ENCODE measurements at places on chromosomes 3 and 15. TPM values are rescaled to one million over a fixed set of nuclear protein-coding genes. Genes with fewer than 3 reads are reported as not detected.

- no peak for DNase-seq
These were observed 226.6 kb downstream of the ADAMTS17 start for GRCh38 chr15:100115066-100115710.

DNA sequence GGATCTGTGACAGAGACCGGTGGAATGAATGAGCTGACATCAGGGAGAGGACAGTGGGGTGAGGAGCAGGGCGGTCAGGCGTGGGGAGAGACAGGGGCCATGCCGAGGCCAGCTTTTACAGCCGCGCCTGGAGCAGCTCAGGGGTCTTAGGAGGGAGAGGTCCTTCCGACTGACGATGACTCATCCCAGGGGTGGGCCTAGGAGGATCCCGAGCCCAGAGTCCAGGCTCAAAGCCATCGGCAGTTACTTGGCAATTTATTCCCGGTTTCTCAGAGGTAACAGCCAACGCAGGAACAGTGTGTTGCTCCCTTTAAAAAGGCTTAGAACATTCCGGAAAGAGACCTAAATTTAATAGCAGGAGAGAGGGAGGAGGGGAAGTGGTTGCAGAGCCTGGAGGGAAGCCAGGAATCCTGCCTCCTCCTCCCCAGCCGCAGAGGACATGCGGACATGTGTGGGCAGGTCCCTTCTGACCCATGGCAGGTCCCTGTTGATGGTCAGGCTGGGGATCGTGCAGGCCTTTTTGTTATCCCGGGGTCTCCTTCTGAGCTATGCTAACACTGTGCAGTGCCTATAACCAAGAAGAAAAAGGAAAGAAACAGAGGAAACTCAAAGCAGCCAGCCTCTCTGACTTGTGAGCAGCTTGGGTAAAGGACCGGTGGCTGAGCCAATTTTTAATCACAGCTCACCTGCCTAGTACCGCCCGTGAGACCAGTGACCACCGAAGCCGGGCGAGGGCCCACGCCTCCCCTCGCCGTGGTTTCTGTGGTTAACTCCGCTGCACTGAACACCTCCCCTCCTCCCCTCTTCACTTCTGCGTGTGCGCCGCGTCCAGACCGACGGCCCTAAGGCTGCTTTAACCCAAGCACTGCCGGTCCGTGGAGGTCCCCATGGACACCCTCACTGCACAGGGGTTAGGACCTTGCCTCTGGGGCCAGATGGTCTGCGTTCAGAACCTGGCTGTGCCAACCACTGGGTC is 392.4 kb upstream of the PROK2 start:
- DNase-seq: peak; percentile 44

DNA sequence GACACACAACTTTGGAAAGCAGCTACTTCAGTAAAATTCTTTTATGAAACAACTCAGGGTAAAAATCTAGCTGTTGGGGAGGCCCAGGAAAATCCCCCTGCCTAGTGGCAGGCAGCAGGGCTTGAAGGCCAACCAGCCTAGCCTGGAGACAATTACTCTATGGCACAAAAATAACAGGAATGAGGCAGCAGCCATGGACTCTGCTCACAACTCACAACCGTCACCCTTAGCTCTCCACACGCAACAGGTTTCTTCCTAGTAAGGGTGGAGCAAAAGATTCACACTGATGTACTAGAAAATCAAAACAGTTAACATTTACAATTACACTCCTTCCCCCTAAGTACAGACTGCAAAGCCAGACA is 530 bp upstream of the FBXL22 start:
- no peak for DNase-seq

DNA sequence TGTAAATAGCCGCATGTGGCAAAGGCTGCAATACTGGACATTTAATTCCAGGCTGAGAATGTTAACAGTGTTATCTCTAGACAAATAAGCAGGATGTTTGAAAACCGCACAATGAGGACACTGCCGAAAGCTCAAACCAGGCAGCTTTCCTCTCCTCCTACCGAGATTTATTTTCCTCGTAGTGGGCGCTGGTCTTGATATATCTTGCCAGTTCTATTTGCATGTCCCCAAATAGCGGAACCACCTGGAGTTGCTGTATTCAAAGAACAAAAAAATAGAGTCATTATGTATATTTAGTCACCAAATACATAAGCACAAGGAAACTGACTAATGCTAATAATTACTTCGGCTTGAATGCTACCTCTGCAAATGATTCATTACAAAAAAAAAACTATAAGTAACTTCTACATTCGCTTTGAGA is 46.5 kb downstream of the CYFIP1 start:
- DNase-seq: no peak

Gene ITPKA
- polyA plus RNA-seq: 0.64 TPM

Gene AADACL2
- not detected for polyA plus RNA-seq

GRCh38 chr3:189232790-189233189 is 61.0 kb downstream of the TPRG1 start:
- no peak for DNase-seq

Gene TOPBP1
- polyA plus RNA-seq: 44.3 TPM

GRCh38 chr3:24048843-24049242 is 103.8 kb downstream of the NR1D2 start:
- DNase-seq: no peak

DNA sequence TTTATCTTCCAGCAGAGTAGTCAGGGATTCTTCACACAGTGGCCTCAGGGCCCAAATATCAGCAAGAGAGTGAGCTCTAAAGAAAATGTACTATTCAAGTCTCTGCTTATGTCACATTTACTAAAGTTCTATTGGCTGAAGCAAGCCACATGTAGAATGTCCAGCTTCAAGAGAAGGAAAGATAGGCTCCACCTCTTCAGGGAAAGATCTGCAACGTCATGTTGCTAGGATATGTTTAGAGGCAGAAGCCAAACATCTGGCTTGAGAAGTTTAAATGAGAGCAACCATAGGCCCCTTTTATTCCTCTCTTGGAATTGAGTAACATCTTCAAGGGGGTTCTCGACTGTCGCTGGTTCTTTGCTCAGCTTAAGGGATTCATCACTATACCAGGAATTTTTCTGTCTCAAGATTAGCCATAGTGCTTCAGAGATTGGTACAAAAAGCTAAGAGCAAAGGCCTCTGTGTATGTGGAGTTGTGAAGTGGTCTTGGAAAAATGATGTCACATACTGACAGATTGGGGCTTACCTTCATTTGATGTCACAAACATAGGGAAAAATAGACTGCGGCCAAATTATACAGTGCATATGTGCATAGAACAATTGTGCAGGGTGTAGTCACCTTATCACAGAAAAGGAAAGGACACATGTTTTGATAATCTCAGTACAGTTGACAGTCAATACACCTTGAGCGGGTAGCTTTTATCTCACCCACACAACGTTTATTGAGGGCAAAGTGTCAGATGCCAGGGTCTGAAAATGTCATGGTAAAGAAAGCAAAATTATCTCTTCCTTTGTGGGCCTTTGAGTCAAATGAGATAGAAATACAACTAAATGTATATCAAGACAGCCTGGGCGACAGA is 11.3 kb upstream of the THRB start:
- no peak for DNase-seq

- DNase-seq: no peak
These were observed 131.0 kb downstream of the PDZRN3 start for GRCh38 chr3:73493543-73494308.

DNA sequence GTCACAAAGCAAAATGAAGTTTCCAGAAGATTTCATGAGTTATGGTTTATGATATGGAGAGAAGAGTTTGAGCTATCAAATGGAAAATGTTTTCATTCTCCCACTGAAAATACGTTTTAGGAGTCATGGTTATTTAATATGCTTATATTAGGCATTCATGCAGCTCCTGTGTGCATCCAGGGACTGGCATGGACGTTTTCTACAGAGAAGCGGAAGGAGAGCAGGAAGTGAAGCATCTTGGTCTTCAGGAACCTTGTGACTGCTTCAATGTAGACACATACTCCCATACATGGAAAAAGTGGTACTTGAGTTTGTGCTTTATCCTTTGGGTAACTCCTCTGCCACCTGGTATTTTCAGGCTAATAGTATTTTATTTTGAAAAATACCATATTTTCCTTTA is 43.3 kb upstream of the TOP2B start:
- DNase-seq: no peak

Gene RAB6B
- polyA plus RNA-seq: 17.0 TPM

- DNase-seq: no peak
These were observed 55.1 kb downstream of the NGLY1 start for GRCh38 chr3:25728101-25728500.

- DNase-seq: no peak
These were observed 3.9 kb downstream of the KATNBL1 start for GRCh38 chr15:34206011-34206410.

Gene CCRL2
- 0.90 TPM for polyA plus RNA-seq

- no peak for DNase-seq
These were observed 4.3 kb upstream of the EIF3J start for GRCh38 chr15:44532689-44533088.

Gene UROC1
- polyA plus RNA-seq: 0.22 TPM

DNA sequence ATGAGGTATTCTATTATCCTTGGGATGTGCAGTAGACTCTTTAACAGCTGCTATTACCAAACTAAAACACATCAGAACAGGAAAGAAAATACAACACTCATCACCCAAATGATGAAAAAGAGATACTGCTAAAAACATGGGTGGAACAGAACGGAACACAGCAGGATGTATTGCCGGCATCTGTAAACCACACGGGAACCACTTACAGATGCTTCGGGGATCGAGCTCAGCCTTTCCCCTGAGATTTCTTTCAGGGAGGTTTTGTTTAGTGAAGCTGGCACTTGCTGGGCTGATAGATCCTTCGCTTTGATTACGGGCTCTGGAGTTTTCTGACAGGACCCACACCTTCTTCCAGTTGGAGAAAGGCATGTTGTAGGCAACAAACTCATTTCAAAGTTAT is 182.3 kb upstream of the FAM3D start:
- no peak for DNase-seq

Gene SLC22A13
- polyA plus RNA-seq: 3.8 TPM

GRCh38 chr3:58383904-58384303 is 49.7 kb downstream of the PDHB start:
- DNase-seq: no peak

GRCh38 chr15:65612949-65613744 is 2.2 kb upstream of the INTS14 start:
- no peak for DNase-seq

DNA sequence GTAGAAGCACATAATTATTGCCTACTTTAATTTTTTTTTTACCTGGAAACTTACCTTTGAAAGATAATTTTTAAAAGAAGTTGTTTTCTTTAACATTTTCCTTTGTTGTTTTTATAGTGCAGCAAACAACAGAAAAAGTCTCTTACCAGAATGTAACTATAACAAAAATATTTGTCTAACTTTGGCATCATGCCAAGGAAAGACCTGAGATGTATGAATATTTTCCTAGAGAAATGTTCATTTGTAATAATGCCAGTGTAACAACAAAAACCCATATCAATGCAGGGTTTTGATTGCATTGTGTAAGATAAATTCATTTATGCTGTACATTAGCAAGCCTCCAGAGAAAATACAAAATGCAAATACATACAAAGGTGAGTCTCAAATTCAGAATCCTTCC is 775.7 kb downstream of the SI start:
- no peak for DNase-seq

DNA sequence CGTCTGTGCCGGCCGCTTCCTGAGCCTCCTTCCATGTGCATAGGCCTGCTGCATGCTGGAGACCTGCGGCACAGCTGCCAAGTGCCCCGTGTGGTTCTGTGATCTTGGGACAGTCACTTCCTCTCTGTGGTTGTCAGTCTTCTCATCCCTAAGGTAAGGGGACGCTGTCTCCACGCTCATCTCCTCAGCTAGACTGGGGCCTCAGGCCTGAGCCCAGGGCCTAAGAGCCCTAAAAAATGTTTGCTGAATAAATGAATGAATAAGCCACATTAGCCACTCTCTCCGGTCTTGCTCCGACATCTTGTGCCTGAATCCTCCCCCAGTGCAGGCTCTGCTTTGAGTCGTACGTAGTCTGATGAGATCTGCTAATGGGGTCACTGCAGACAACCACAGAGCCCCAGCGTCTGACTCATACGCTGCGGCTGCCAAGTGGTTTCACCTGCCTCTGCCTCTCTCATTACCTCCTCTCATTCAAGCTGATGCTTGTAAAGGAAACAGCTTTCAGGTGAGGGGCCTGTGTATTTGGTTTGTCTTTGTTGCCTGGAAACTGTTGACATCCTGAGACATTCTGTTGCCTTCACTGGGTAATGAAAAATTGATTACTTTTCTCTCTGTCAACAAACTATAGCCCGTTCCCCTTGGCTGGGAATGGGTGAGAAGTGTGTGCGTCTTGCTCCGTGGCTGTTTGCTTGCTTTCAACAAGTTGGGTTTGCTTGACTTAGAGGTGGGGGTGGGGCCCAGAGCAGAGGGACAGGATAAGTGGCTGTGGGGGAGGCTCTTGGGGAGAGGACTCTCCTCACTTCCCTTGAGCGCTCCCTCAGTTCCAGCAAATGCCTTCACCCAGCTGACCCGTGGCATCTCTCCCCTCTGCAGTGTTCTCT is 15.9 kb downstream of the RPLP1 start:
- DNase-seq: no peak

Gene ZBTB20
- polyA plus RNA-seq: 4.8 TPM

GRCh38 chr3:162540421-162540820 is 1043.8 kb downstream of the OTOL1 start:
- no peak for DNase-seq

DNA sequence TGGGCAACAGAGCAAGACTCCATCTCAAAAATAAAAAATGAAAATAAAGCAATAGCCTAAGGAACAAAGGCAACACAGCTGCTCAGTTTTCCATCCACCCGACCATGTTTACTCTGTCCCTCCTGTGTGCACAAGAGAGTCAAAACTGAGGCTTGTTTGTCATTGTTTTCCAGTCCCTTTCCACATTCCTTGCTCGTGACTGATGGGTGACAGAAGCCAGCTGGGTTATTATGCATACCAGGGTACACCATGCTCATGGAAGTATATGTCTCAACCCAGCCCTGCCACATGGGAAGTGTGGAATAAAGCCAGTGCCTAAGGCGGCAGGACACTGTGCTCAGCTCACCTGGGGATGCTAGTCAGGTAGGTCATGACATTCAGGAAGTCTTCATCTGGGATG is 49.5 kb downstream of the MCF2L2 start:
- DNase-seq: no peak

DNA sequence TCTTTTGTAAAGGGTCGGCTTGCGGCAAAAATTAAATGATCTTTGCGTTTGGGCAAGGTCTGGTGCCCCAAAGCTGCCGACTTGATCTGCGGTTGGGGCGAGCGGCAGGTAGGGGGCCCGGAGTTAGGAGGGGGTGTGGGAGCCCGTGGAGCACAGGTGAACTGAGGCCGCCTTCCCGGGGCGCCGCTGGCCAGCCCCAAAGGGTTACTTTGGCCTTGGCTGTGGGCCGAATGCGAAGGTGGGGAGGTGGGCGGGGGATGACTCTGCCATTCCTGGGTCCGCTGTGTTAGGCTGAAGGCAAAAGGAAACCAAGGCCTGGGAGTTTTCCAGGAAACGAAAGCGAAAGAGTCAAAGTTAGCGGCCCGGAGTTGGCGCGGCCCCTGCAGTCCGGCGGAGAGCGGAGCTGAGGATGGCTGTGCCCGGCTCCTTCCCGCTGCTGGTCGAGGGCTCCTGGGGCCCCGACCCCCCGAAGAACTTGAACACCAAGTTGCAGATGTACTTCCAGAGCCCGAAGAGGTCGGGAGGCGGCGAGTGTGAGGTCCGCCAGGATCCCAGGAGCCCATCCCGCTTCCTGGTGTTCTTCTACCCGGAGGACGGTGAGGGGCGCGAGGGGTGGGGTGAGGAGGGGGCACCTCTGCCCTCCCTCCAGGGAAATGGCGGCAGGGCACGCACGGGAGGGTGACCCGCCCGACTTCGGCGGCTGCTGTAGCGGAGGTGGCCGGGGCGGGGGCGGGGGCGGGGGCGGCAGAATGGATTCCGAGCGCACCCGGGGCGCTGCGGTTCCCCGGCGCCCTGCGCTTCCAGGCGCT is at the start of gene PARP14:
Gene PARP14, plus strand, starts transcription at position 365 of the 809 bp plus-strand sequence. Its CDS starts 45 bp downstream, at position 410.
- peak; percentile 69 for DNase-seq

Gene SST
- polyA plus RNA-seq: 0.66 TPM

- no peak for DNase-seq
These were observed 46.3 kb upstream of the GAP43 start for GRCh38 chr3:115577000-115577399.
